ENCODE measurements at places on chromosomes 3 and 15. TPM values are rescaled to one million over a fixed set of nuclear protein-coding genes. Genes with fewer than 3 reads are reported as not detected.

- peak; percentile 37 for DNase-seq
Observed at GRCh38 chr3:12886106-12886679, 44.8 kb upstream of the RPL32 start.

DNA sequence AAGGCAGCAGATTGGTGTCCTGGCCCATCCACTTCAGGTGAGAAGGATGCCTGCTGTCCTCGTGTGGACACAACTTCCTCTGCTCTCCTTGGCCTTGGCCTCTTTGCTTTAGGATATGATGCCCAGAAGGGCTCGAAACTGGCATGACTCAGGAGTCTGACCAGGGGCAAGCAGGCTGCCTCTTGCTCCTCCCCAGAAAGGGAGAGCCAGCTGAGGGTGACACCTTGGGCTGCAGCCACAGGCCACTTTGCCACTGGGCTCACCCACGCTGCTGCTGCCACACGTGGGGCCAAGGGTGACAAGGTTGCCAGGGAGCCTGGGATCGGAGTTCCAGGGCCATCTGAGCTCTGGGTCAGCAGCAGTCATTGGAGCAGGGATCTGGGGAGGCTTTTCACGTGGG lies 267.9 kb upstream of the CTDSPL start:
- no peak for DNase-seq

- no peak for DNase-seq
Observed at GRCh38 chr3:156170571-156170970, 50.2 kb downstream of the KCNAB1 start.

DNA sequence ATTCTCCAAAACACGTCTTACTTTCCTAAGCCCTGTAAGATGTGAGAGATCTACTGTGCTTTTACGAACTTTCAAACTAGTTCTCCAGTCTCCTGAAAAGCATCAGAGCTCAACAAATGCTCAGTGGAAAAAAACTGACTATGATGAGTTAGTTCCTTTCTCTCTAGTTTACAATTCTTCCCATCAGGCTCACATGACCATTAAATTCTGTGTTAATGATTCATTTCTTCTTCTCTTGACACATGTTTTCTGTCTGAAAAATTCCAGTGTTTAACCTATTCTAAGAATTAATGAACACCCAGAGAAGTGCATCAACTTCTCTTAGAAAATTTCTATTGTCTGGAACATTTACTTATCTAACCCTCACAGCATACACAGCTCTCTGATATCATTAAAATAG lies 844.3 kb downstream of the SI start:
- no peak for DNase-seq

The TRIM42 gene
- not detected for polyA plus RNA-seq

The CD47 gene
- polyA plus RNA-seq = 67.2 TPM
